Ammon's horn (tissue), 1 donor: ENCODE measurements at places on chromosomes 6 and 20.

- DNase-seq, result no peak
These were observed 939.0 kb downstream of the TBC1D32 start for GRCh38 chr6:120395330-120395729.

- DNase-seq, result no peak
These were observed 113.6 kb downstream of the HDGFL1 start for GRCh38 chr6:22682979-22683378.

GRCh38 chr6:6407071-6407741, 86.7 kb upstream of the F13A1 start:
- DNase-seq, result no peak

DNA sequence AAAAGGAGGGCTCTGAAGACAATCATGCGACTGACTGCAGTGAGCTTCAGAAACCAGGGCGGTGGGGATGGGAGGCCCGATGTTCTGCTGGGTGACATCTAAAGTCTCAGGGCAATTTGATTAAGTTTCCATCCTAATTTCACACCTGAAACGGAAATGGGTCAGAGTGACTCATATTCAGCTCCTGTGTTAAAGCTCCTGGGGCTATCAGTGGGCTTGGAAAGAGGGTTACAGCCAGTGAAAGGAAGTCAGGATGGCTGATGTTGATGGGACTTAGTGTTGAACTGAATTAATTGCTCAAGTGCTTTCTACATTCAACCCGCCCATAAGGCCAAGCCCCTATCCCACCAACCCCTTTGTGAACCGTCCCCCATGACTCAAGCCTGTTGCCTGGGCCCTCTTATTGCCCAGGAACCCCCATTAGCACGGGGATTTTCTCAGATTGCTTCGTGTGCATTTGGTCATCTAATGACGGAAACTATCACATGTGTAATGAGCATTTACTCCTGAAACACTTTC, 47.1 kb upstream of the TBC1D7 start:
- no peak for DNase-seq

DNA sequence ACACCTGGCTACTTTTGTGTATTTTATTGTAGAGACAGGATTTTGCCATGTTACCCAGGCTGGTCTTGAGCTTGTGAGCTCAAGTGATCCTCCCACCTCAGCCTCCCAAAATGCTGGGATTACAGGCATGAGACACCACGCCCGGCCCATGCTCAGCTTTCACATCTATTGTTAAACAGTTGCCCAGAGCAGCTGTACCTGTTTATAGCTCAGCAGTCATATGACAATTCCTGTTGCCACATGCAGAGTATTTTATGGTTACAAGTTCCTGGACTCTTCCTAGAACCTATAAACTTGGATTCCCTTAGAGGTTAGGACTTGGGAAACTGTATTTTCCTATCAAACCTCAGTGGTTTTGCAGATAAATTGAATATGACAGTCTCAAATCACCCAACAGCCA, 188.3 kb upstream of the KCNG1 start:
- DNase-seq, result no peak

DNA sequence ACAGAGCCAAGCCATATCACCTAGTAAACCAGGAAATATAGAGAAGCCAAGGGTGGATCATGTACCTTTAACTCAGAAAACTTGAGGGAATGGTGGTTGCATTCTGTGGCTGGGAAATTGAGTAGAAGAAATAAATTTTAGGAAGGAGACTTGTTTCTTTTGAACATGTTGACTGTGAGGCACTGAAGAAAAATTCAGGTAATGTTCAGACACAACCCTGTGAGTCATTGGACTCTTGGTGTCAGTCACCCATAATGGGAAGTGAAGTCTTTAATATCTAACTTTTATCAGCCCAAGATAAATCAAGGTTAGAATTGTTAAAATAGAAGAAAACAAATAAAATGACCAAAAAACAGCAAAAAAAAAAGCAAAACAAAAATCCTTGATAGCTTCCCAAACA, 98.8 kb upstream of the GRIK2 start:
- no peak for DNase-seq

GRCh38 chr6:24600903-24601302, 45.1 kb downstream of the KIAA0319 start:
- DNase-seq, result no peak

- DNase-seq, result peak; percentile 28
These were observed 90.5 kb upstream of the EPB41L1 start for GRCh38 chr20:36063916-36064657.

DNA sequence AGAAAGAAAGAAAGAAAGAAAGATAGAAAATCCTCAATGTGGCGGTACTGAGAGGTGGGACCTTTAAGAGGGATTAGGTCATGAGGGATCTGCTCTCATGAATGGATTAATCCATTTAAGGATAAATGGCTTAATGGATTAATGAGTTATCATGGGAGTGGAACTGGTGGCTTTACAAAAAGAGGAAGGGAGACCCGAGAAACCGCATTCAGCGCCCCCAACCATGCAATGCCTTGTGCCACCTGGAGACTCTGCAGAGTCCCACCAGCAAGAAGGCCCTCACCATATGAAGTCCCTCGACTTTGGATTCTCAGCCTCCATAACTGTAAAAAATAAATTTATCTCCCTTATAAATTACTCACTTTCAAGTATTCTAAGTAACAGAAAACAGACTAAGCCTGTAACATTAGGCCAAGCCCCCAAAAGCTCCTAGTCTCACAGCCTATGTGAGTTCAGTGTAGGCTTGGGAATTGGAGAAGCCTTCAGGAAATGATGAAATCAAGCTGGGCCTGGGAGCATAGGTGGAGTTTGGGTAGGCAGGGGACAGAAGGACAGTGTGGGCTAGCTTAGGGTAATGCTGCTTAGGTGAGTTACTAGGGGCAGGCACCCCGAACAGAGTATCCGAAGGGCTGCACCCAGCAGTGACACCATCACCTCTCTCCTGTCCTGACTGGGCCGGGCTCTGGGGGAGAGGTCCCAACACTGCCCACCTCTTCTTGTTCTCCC, 36.2 kb upstream of the RNF24 start:
- DNase-seq, result no peak

DNA sequence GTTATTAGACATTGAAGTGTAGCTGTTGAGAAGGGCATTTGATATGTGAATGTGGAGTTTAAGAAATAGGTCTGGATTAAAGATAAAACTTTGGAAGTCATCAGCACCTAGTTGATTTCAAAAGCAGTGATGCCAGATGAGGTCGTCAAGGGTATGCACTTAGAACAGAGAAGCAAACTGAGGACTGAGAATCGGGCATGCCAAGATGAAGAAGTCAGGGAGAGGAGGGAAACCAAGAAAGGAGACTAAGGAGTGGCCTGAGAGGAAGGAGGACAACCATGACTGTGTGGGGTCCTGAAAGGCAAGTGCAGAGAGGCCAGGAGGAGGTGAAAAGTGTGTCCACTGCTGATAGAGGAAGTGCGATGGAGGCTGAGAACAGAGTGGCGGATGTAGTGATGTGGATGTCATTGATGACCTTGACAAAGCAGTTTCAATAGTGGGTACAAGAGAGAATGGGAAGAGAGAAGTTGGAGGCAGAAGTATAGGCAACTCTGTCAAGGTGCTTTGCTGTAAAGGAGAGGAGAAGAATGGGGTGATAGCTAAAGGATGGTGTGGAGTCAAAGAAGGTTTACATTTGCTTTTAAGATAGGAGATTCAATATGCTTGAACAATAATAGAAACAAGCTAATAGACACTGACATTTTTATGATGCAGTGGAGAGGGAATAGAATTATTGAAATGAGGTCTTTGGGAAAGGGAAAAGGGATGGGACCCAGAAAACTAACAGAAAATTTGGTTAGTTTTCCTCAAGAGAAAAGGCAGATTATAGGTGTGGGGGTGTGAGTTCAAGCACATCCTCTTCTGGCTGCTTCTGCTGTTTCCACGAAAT, 139.7 kb upstream of the TMEM170B start:
- no peak for DNase-seq

DNA sequence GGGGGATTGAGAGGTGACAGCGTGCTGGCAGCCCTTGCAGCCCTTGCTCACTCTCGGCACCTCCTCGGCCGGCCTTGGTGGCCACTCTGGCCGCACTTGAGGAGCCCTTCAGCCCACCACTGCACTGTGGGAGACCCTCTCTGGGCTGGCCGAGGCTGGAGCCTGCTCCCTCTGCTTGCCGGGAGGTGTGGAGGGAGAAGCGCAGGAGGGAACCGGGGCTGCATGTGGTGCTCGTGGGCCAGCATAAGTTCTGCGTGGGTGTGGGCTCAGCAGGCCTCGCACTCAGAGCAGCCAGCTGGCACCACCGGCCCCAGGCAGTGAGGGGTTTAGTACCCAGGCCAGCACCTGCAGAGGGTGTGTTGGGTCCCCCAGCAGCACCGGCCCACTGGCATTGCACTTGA, 912.2 kb upstream of the ADGRB3 start:
- no peak for DNase-seq

- no peak for DNase-seq
These were observed 42.9 kb upstream of the EYA2 start for GRCh38 chr20:46851746-46852145.

GRCh38 chr20:2692036-2692885, at the start of gene EBF4:
Gene EBF4, plus strand, starts transcription at chr20:2692780. Its CDS starts 866 bp downstream, at chr20:2693646.
- peak; percentile 47 for DNase-seq

- no peak for DNase-seq
These were observed 140.7 kb upstream of the STXBP5 start for GRCh38 chr6:147063469-147064031.

GRCh38 chr6:168662301-168662936, 221.4 kb downstream of the SMOC2 start:
- no peak for DNase-seq

GRCh38 chr6:149852180-149852579, 12.0 kb downstream of the LRP11 start:
- no peak for DNase-seq

- DNase-seq, result no peak
These were observed 176.4 kb downstream of the SOX4 start for GRCh38 chr6:21769968-21770367.
